ENCODE measurements at places on chromosomes 3 and 15. TPM values are rescaled to one million over a fixed set of nuclear protein-coding genes. Genes with fewer than 3 reads are reported as not detected.

NUP210 gene
- 5.2 TPM for total RNA-seq

FRG2C gene
- total RNA-seq, result not detected

GOLGA6L4 gene
- 1.1 TPM for total RNA-seq

HYKK gene
- 7.4 TPM for total RNA-seq

HACD3 gene
- 8.7 TPM for total RNA-seq

ZBTB20 gene
- total RNA-seq, result 74.9 TPM

FYTTD1 gene
- 172 TPM for total RNA-seq

CLDN18 gene
- total RNA-seq, result not detected

LRRC31 gene
- not detected for total RNA-seq

GOLGA6B gene
- total RNA-seq, result not detected

GATM gene
- total RNA-seq, result 20.8 TPM

MEF2A gene
- 63.9 TPM for total RNA-seq

OR5H15 gene
- not detected for total RNA-seq

RPS17 gene
- 978 TPM for total RNA-seq

GREM1 gene
- total RNA-seq, result 0.60 TPM

LRRK1 gene
- 3.2 TPM for total RNA-seq

TRIM42 gene
- not detected for total RNA-seq

MYL3 gene
- total RNA-seq, result 2,071 TPM

NECTIN3 gene
- total RNA-seq, result 5.0 TPM

GOLGA8G gene
- not detected for total RNA-seq

RTP1 gene
- total RNA-seq, result not detected

C3orf49 gene
- not detected for total RNA-seq

ALG1L2 gene
- not detected for total RNA-seq

ACAD11 gene
- 7.5 TPM for total RNA-seq

ZNF774 gene
- 13.9 TPM for total RNA-seq

FILIP1L gene
- 78.5 TPM for total RNA-seq

SLC24A5 gene
- total RNA-seq, result not detected

MKRN2OS gene
- not detected for total RNA-seq

C3orf38 gene
- total RNA-seq, result 13.3 TPM

C2CD4A gene
- total RNA-seq, result 2.3 TPM

STAC gene
- 0.69 TPM for total RNA-seq

ADGRG7 gene
- not detected for total RNA-seq

VILL gene
- 0.81 TPM for total RNA-seq

HCLS1 gene
- 9.2 TPM for total RNA-seq

SLCO3A1 gene
- total RNA-seq, result 9.4 TPM

PRTG gene
- total RNA-seq, result 0.92 TPM

UBA7 gene
- 8.0 TPM for total RNA-seq

GXYLT2 gene
- total RNA-seq, result 2.6 TPM

RAD54L2 gene
- total RNA-seq, result 15.6 TPM

DPPA2 gene
- total RNA-seq, result not detected

ZNF609 gene
- total RNA-seq, result 15.0 TPM

TEX9 gene
- total RNA-seq, result 0.38 TPM

NR2E3 gene
- not detected for total RNA-seq

FBXL2 gene
- total RNA-seq, result 0.19 TPM

GOLGB1 gene
- total RNA-seq, result 20.6 TPM

NRG4 gene
- total RNA-seq, result 2.5 TPM

CPLX3 gene
- not detected for total RNA-seq

RAB8B gene
- total RNA-seq, result 7.2 TPM

Data from psoas muscle (tissue), 8 donors.